ENCODE measurements at places on chromosomes 5 and 9.

GRCh38 chr5:137206030-137206715 lies 293.0 kb downstream of the SPOCK1 start:
- H3K4me1 ChIP-seq: peaks cover 10% of the 10 kb centered on the region
- H3K4me3 ChIP-seq: no peak overlapping the region
- no peak overlapping the region for H3K27ac ChIP-seq
- H3K27me3 ChIP-seq: no peaks in the 10 kb centered on the region

- no peak overlapping the region for H3K27ac ChIP-seq
- H3K4me3 ChIP-seq: no peak overlapping the region
- no peaks in the 10 kb centered on the region for H3K36me3 ChIP-seq
- H3K4me1 ChIP-seq: no peaks in the 10 kb centered on the region
Observed at GRCh38 chr5:141814064-141814964, 63.9 kb downstream of the PCDH1 start.

- H3K4me3 ChIP-seq: no peak overlapping the region
- peaks cover 5% of the 10 kb centered on the region for H3K4me1 ChIP-seq
- DNase-seq: no peak
- no peak overlapping the region for H3K27ac ChIP-seq
- no peaks in the 10 kb centered on the region for H3K27me3 ChIP-seq
Observed at GRCh38 chr5:142245786-142246185, 79.0 kb downstream of the SPRY4 start.

- no peaks in the 10 kb centered on the region for H3K4me1 ChIP-seq
- no peak overlapping the region for H3K27ac ChIP-seq
- H3K36me3 ChIP-seq: no peaks in the 10 kb centered on the region
- H3K27me3 ChIP-seq: peaks cover 11% of the 10 kb centered on the region
Observed at GRCh38 chr5:2223303-2223702, 340.6 kb upstream of the IRX4 start.

DNA sequence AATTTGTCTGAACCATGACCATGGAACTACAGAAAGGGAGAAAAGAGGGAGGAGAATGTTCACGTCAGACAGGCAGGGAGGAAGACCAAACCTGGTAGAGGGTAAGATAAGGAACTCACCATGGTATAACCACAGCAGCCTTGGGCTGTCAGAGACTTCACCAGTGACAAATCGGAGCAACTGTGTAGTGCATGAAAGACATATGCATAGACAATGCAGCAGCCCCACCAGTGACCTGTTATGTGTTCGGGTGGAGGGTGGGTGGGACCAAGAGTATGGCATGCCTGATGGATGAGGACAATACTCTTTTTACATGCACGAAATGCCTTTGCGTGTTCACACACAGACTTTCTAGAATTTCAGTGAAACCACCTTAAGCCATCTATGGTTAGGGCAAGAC lies 221.8 kb upstream of the RASEF start:
- no peaks in the 10 kb centered on the region for H3K4me1 ChIP-seq
- H3K4me3 ChIP-seq: no peak overlapping the region
- no peak for DNase-seq
- H3K27ac ChIP-seq: no peak overlapping the region

DNA sequence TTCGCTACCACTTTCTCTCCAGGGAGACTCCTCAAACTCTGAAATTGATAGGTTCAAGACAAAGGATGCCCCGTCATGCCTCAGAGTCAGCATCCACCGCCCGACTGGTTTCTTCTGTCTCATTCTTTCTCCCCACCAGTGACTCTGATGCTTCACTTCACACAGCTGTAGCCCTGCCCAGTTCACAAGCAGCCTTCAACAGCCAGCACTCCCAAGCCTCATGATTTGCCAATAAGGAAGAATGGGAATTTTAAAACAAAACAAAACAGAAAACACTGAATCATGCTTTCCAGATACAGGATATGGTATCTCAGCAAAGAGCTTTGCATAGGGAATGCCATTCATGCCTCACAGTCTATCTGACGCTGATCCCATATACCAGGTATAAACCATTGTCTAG lies 371.2 kb upstream of the RORB start:
- DNase-seq: no peak
- no peaks in the 10 kb centered on the region for H3K4me1 ChIP-seq
- peaks cover 9% of the 10 kb centered on the region for H3K27me3 ChIP-seq
- H3K4me3 ChIP-seq: no peak overlapping the region
- H3K36me3 ChIP-seq: no peaks in the 10 kb centered on the region
- no peak overlapping the region for H3K27ac ChIP-seq

DNA sequence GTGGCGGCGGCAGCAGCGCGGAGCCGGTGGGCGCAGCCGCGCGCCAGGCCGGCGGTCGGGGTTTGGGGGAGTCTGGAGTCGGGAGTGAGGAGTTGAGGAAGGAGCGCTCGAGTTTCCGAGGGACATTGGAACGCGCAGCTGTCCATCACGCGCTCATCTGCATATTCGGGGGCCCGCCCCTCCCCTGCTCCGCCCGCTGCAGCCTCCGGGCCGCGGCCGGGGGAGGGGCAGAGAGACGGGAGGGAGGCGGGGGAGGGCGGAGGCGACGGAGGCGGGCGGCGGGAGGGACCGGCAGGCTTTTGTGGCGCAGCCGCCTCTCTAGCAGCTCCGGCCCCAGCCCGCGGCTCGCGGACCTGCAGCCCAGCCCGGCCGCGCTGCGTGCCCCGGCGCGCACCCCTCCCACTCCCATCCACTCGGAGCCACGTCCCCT lies at the start of gene IRX2:
TSS of gene IRX2 (minus strand) at position 86 of the 430 bp plus-strand sequence. CDS start 264 bp downstream, outside the sequence.
- H3K27ac ChIP-seq: peak within 1 kb of the TSS; percentile 73
- DNase-seq: peak; percentile 98
- peaks cover 6% of the 10 kb centered on the region for H3K4me1 ChIP-seq
- peaks cover 25% of the 10 kb centered on the region for H3K36me3 ChIP-seq
- H3K4me3 ChIP-seq: peak within 1 kb of the TSS; percentile 99
- no peaks in the 10 kb centered on the region for H3K27me3 ChIP-seq

DNA sequence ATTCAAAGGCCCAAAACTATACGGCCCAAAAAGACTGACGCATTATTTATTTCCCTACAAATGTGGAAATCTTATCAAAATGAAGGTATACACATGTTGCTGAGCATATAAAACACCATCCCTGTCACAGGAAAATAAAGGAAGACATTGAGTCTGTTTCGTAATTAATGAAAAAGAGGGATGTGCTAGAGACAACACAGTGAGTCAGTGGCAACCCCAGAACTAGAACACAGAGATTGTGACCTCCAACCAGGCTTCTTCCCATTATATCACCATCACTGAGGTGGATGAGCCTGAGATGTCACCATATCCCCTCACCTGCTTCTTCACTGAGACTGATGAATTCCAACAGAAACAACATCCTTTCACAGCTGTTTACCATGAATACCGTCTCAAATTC lies 3.8 kb downstream of the NDUFA8 start:
- H3K27me3 ChIP-seq: no peaks in the 10 kb centered on the region
- DNase-seq: no peak
- peaks cover 11% of the 10 kb centered on the region for H3K4me1 ChIP-seq
- H3K36me3 ChIP-seq: peaks cover 42% of the 10 kb centered on the region

DNA sequence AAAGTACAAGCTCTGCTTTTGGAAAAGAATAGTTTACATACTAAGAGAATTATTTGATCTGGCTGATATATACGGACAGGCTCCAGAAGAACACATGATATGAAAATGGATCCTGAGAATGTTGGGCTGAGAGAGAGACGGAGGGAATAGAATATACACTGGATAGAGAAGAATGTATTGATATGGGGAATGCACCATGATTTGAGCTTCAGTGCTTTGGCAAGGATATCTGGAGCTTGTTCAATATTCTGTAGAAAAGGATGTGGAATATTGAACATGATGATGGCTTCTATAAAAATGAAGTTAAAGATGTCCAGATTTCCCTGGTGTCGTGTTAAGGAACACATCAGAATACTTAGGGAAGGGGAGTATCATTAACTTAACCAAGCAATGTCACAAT lies 280.5 kb upstream of the VLDLR start:
- no peaks in the 10 kb centered on the region for H3K36me3 ChIP-seq
- no peak overlapping the region for H3K27ac ChIP-seq
- peaks cover 9% of the 10 kb centered on the region for H3K4me1 ChIP-seq
- H3K27me3 ChIP-seq: no peaks in the 10 kb centered on the region
- H3K4me3 ChIP-seq: no peak overlapping the region
- no peak for DNase-seq

GRCh38 chr9:76271755-76272154 lies 122.5 kb downstream of the RFK start:
- no peak overlapping the region for H3K4me3 ChIP-seq
- H3K36me3 ChIP-seq: no peaks in the 10 kb centered on the region
- DNase-seq: no peak
- no peaks in the 10 kb centered on the region for H3K4me1 ChIP-seq

GRCh38 chr9:126548312-126548711 lies 65.4 kb upstream of the LMX1B start:
- no peak for DNase-seq
- no peaks in the 10 kb centered on the region for H3K36me3 ChIP-seq
- no peaks in the 10 kb centered on the region for H3K4me1 ChIP-seq
- H3K27ac ChIP-seq: no peak overlapping the region

GRCh38 chr9:38185647-38186403 lies 116.8 kb upstream of the SHB start:
- no peaks in the 10 kb centered on the region for H3K36me3 ChIP-seq
- H3K4me1 ChIP-seq: no peaks in the 10 kb centered on the region
- H3K27ac ChIP-seq: no peak overlapping the region
- no peak for DNase-seq
- no peak overlapping the region for H3K4me3 ChIP-seq

DNA sequence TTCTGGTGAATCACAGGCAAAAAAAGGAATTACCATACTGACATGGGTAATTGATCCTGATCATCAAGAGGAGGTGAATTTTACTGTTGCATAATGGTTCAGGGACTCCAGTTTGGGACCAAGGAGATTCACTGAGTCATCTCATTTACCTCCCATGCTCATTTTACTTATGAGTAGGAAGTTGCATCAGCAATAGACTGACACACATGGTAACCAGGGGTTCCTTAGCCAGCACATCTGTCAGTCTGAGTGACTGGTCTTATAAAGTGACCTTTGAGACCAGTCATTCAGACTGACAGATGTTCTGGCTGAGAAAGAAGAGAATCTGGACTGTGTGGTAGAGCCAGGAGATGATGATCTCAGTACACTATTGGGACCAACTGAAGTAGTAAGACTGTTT lies 384.6 kb upstream of the CD180 start:
- no peak overlapping the region for H3K27ac ChIP-seq
- no peak overlapping the region for H3K4me3 ChIP-seq
- no peaks in the 10 kb centered on the region for H3K27me3 ChIP-seq
- H3K36me3 ChIP-seq: no peaks in the 10 kb centered on the region
- DNase-seq: no peak

- H3K27ac ChIP-seq: no peak overlapping the region
- H3K36me3 ChIP-seq: peaks cover 98% of the 10 kb centered on the region
- no peak for DNase-seq
- no peak overlapping the region for H3K4me3 ChIP-seq
- H3K27me3 ChIP-seq: no peaks in the 10 kb centered on the region
- H3K4me1 ChIP-seq: no peaks in the 10 kb centered on the region
Observed at GRCh38 chr9:128629136-128629535, 27.5 kb downstream of the DYNC2I2 start.

DNA sequence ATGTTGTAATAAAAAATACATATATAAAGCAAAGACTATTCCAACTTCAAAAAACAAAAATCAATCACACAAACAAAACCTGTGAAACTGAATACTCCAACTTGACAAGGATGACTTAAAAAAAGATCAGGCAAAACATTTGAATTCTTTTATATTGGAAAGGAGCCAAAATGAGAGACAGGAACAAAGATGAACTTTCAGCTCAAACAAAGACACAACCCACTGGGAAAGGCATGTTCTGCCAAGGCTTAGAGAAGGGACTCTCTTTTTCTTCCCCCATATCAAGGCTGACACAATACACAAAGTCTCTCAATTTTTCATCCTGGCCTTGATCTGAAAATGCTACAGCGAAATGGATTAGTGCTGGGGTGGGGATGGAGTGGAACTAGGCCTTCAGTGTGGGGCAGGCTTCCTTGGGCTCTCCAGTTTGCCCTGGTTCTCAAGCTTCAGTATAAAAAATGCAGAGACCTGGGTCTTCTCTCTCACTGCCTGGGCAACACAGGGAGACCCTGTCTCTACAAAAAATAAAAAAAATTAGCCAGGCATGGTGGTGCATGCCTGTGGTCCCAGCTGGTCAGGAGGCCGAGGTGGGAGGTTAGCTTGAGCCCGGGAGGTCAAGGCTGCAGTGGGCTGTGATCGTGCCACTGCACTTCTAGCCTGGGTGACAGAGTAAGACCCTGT lies 11.6 kb upstream of the FAM169A start:
- H3K27me3 ChIP-seq: no peaks in the 10 kb centered on the region
- H3K27ac ChIP-seq: no peak overlapping the region
- no peak overlapping the region for H3K4me3 ChIP-seq
- no peaks in the 10 kb centered on the region for H3K36me3 ChIP-seq

GRCh38 chr5:11482011-11482410 lies 422.2 kb downstream of the CTNND2 start:
- H3K36me3 ChIP-seq: no peaks in the 10 kb centered on the region
- no peak for DNase-seq
- no peak overlapping the region for H3K4me3 ChIP-seq
- H3K27me3 ChIP-seq: peaks cover 3% of the 10 kb centered on the region
- no peaks in the 10 kb centered on the region for H3K4me1 ChIP-seq

- H3K4me3 ChIP-seq: no peak overlapping the region
- H3K27ac ChIP-seq: no peak overlapping the region
- no peaks in the 10 kb centered on the region for H3K27me3 ChIP-seq
Observed at GRCh38 chr9:136323371-136323789, 4.0 kb upstream of the GPSM1 start.

GRCh38 chr9:75089373-75089766 lies 1.1 kb downstream of the OSTF1 start:
- H3K36me3 ChIP-seq: no peaks in the 10 kb centered on the region
- H3K4me1 ChIP-seq: peaks cover 16% of the 10 kb centered on the region
- DNase-seq: no peak
- H3K27ac ChIP-seq: peak overlapping the region; percentile 86

- DNase-seq: no peak
- no peaks in the 10 kb centered on the region for H3K4me1 ChIP-seq
- H3K27ac ChIP-seq: no peak overlapping the region
- H3K36me3 ChIP-seq: no peaks in the 10 kb centered on the region
- no peaks in the 10 kb centered on the region for H3K27me3 ChIP-seq
Observed at GRCh38 chr5:1380011-1380817, 35.3 kb upstream of the CLPTM1L start.

- no peak for DNase-seq
- H3K4me1 ChIP-seq: no peaks in the 10 kb centered on the region
- H3K4me3 ChIP-seq: no peak overlapping the region
- H3K27me3 ChIP-seq: no peaks in the 10 kb centered on the region
- H3K36me3 ChIP-seq: no peaks in the 10 kb centered on the region
Observed at GRCh38 chr9:134294153-134295071, 31.8 kb upstream of the RXRA start.

GRCh38 chr9:24459953-24460352 lies 85.7 kb downstream of the IZUMO3 start:
- H3K27me3 ChIP-seq: no peaks in the 10 kb centered on the region
- no peaks in the 10 kb centered on the region for H3K36me3 ChIP-seq
- no peak overlapping the region for H3K4me3 ChIP-seq
- DNase-seq: no peak

DNA sequence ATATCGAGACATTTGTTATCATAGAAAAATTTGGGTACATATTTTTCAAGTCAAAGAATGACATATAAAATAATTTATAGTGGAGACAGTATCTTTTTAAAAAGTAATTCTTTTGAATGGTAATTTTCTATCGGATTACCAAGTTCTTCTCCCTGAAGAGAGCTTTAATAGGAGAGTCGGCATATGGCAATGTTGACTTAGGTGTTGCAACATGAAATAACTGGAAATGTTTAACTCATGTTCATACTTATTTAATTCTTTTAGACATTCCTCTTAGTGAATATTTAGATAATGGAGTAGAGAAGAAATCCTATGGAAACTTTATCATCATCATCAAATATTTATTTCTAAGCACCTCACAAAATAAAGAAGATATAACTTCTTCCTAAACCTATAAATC lies 118.2 kb upstream of the CTNND2 start:
- H3K27me3 ChIP-seq: no peaks in the 10 kb centered on the region
- DNase-seq: no peak
